Cortex of kidney (tissue), 1 donor: ENCODE measurements at places on chromosomes 1 and 21.

DNA sequence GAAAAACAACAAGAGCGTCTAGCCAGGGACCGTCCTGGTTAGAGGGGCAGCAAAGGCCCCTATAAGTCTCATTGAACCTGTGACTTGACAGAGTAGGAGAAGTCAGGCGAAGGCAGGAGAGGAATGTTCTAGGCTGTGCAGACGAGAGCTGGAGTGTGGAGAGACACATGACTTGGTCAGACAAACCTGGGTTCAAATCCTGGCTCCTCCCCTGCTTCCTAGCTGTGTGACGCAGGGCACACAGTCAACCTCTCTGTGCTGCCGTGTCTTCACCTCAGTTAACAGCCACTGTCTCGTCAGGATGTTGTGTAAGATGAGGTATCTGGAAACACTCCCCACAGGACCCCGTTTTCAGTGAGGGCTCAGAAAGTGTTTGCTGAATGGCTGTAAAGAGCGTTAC lies 15.6 kb downstream of the SLC66A1 start:
- DNase-seq = no peak

DNA sequence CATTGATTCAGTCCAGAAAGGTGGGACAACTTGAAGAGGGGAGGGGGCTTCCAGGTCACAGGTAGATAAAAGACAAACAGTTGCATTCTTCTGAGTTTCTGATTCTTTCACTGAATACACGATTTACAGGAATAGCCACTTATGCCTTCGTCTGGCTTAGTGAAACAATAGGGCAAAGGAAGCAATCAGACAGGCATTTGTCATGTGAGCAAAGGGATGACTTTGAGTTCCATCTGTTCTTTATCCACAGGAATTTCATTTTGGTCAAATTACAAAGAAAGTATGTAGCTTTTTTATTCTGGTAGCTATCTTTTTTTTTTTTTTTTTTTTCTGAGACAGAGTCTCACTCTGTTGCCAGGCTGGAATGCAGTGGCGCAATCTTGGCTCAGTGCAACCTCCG lies 202.5 kb downstream of the TTLL7 start:
- no peak for DNase-seq

- no peak for DNase-seq
These were observed 224.0 kb downstream of the FGGY start for GRCh38 chr1:59520827-59521418.

DNA sequence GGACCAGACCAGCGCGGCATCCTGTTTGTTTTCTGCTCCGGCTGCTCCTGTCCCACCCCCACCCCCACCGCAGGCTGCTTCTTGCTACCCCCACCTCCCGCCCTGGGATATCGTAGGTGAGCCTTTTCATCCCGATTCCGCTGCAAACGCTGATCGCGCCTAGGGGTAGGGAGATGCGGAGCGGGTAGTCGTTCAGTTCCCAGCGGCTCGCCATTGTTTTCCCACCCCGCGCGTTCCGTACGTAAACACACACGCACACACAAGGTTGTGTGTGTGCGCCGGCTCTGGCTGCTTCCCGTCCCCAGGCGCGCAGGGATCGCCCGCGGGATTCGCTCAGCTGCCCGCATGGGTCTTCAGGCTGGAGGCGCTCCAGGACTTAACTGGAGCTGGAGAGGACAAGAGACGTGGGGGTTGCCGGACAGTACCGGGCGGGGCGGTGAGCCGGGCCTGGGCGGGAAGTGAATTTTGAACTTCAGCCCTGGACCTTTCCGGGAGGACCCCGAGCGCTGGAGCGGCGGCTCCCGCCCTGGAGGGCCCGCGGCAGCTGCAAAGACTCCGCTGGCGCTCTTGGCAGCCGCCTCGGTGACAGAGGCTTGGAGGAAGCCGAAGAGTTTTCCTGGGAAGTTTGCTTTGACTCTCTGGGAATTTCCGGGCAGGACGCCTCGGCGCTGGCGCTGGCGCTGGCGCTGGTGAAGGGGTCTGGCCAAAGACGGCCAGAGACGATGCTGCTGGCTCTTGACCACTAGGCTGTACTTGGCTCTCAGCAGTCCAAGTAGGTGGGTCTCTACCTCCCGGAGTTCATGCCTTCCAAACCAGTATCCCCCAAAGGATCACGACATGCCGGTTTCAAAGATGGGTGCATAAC lies 1.6 kb downstream of the SOX13 start:
- DNase-seq = no peak

- no peak for DNase-seq
These were observed 44.2 kb downstream of the WLS start for GRCh38 chr1:68188060-68188538.

DNA sequence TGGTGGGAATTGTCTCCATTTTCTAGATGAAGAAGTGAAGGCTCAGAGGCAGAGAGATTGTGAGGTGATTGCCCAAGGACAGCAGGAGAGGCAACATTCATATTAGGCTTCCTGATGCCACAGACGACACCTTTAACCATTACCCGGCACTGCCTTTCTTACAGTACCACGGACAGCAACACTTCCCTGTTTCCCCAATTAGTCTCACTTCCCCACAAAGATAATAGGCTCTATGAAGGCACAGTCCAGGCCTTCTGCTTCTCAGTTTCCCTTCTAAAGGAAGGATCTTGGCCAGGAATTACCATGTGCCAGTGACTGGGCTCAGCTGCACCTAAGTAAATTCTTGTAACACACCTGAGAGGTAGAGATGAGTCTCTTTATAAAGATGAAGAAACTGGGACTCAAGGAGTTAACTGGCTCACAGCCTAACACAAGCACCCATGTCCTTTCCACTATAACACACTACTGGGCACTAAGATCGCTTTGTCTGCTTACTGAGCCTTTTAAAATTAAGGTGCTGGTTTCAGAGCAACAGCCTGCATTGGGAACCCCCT lies 9.6 kb downstream of the IGSF9 start:
- DNase-seq = no peak

GRCh38 chr1:157696966-157697628 lies 3.5 kb downstream of the FCRL3 start:
- no peak for DNase-seq

DNA sequence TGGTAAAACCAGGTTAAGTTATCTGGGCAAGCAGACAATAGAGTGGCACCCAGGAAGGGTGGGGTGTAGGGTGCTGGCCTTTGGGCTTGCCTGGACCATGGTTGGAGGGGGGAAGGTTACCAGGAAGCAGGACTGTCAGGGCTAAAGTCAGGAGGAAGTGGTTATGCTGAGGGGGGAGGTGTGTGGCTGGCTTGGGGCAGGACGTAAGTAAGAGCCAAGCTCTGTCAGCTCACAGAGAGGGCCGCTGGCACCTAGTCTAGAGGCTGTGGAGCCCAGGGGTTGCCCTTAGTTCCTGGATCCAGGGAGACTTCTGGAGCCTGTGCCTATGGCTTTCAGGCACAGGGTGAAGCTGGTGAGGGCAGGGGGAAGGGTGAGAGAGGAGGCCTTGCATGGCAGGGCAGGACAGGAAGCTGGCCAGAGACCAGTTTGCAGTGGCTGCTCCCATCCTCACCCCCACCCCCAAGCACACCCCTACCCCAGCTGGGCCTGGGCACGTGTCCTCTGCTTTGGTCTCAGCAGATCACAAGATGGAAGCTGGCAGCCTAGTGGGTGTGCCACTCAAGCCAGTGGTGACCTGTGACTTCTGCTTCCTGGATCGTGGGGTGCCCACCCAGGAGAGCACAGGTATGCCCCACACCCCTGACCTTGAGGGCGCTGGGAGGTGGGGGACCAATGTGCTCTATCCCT lies 20.5 kb upstream of the SMYD3 start:
- DNase-seq = no peak

GRCh38 chr1:78377356-78377928 lies 113.3 kb upstream of the PTGFR start:
- no peak for DNase-seq

DNA sequence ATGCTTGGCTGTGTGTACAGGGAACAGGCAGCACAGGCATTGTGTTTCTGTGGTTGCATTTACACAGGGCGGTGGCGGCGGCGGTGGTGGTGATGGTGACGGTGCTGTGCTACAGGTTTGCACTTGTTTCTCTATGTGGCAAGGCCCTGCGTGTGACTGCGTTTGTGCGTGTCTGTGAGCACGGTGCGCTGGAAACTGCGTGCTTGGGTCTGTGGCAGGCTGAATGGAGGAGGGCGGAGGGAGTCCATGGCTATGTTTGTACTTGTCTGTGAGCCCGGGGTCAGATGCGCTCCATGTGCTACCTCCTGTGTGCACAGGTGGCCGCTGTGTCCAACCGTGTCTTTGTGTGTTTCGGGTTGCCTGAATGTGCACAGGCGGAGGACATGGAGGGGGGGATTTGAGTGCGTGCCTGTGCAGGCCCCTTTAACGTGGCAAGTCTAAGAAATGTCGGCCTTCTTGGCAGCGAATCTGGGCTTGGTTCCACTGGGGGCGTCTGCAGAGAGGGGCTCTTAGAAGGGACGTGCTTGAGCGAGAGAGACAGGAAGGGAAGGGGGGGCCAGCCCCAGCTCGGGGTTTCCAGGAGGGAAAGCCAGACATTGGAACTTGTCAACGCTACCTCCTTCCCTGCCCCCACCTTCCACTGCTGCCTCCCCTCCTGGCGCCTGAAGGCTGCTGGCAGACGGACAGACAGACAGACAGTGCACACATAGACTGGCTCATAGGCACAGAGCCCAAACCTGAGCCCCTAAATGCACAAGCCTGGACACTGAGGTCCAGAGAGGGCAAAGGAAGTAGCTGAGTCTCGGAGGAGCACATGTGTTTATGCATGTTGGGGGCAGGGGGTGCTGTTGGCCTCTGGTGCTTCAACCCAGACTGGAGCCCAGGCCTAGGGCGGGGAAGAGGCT lies 32.7 kb upstream of the WASF2 start:
- no peak for DNase-seq
